ENCODE measurements at places on chromosomes 16 and 17.

- DNase-seq = no peak
These were observed 5.5 kb upstream of the MED11 start for GRCh38 chr17:4725646-4726310.

GRCh38 chr17:14352136-14352535 is 51.3 kb downstream of the HS3ST3B1 start:
- no peak for DNase-seq

DNA sequence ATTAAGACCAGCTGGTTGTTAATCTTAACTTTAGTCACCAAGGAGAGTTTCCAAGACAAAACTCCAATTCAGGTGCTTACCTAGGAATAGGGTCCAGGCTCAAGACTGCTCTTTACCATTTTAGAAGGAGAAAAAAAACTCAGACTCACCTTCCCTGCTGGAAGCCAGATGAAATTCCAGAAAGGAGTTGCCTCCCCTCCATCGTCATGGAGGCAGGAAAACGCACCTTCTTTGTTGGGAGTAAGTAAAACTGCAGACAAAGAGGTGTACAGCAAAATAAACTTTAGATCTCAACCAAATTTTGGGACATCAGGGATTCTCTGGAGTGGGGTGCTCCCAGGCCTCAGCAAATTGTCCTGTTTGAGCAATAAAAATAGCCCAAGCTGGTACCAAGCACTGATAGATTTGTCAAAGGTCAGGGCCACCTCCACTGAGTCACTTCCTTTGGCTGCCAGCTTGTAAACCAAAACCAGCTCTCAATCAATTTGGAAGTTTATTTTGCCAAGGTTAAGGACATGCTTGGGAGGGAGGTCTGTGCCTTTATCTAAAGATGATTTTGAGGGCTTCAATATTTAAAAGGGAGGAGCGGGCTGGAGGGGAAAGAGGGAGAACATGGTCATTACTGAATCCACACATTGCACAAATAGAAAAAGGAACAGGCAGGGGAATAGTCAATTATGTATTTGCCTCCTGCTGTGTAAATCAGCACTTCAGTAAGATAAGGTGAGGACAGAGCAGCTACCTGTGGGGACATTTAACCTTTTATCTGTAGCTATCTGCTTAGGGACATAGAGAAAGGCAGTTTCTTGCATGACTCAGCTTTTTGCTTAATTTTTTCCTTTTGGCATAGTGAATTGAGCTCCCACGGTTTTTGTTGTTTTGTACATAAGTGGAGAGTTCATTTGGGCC is 1.5 kb upstream of the ALDH3A2 start:
- no peak for DNase-seq

GRCh38 chr17:42937712-42938596 is 26.3 kb downstream of the AARSD1 start:
- DNase-seq = peak; percentile 14

- no peak for DNase-seq
These were observed 17.2 kb downstream of the MRC2 start for GRCh38 chr17:62644487-62645173.

- DNase-seq = no peak
These were observed 751 bp downstream of the DCAF7 start for GRCh38 chr17:63550817-63551639.

GRCh38 chr16:85146922-85147651 is 34.8 kb upstream of the CIBAR2 start:
- no peak for DNase-seq

- no peak for DNase-seq
These were observed 93.8 kb downstream of the CDC27 start for GRCh38 chr17:47095268-47095667.

- DNase-seq = peak; percentile 98
These were observed 34.7 kb upstream of the VPS4A start for GRCh38 chr16:69276148-69277115.

GRCh38 chr17:68196394-68197090 is 51.3 kb upstream of the AMZ2 start:
- no peak for DNase-seq

DNA sequence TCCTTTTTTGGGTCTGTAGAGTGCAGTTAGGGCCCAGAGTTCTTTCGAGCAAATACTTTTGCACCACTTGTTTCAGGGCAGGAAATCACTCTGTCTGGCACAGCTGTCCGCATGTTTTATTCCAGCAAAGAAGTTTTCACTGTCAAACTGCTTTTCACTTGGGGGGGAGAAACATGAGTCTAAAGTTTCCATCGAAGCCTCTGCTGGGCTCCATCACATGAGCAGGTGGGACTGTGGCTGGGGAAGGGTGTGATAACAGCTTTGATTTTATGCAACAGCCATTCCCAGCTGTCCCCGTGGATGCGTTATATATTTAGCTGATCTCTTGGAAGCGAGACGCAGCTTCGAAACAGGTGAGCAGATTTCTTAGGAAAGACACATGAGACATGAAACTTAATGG is 288.6 kb downstream of the SNX29 start:
- DNase-seq = no peak

DNA sequence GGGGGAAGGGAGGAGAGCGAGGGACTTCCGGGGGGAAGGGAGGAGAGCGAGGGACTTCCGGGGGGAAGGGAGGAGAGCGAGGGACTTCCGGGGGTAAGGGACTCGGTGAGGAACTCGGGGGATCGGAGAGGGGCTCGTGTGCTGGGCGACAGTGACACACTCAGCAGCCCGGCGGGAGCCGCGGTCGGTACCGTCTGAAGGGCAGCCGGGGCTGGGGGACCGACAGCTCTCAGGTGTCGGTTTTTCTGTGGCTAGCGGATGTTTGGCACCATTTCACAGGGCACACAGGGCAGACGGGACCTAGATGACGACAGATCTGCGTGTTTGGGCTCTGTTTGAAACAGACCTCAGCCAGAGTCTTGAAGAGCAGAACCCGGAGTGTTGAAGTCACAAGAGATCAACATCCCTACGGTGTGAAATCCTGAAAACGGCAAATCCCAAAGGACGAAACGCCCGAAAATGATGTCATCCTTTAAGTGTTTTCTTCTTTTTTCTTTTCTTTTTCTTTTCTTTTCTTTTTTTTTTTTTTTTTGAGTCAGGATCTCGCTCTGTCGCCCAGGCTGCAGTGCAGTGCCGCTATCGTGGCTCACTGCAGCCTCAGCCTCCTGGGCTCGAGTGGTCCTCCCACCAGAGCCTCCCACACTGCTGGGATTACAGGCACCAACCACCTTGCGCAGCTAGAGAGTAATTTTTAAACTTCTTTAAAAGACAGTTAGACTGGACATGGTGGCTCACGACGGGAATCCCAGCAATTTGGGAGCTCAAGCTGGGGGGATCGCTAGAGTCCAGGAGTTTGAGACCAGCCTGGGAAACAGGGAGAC is 23.9 kb downstream of the ZNF778 start:
- DNase-seq = peak; percentile 46

DNA sequence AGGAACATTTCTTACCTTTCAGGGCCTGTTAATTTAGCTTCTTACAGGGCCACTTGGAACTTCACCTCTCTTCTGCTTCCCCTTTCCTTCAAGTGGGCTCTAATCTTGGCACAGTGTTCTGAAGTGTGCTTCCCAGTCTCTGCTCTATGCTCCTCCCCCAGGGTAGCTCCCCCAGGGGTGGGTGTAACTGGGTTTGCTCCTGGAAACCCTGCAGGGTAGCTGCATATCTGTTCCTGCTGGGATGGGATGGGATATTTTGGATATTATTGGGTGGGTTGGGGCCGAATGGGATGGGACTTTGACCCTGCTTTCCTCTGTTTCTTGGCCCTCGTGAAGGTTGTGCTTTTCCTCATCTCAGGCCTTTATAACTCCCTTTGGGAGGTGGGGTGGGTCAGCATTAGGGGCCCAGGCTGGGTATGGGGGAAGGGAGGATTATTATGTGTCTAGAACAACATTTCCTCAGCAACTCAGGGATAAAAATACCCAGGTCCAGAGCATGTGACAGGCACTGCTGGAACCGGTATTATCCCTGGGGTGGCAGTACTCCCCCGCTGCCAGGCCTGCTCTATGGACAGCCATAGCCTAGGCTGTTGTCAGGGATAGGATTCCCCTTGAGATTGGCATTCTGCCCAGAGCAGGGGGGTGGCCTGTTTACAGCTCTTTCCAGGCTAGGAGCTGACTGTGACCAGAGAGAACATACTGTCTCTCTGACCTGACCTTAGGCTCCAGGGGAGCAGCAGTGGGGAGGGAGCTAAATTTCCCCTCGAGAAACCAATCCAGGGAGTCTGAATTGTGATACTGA is 5.0 kb downstream of the NFE2L1 start:
- DNase-seq = no peak

GRCh38 chr17:65182233-65182632 is 45.1 kb downstream of the RGS9 start:
- no peak for DNase-seq

DNA sequence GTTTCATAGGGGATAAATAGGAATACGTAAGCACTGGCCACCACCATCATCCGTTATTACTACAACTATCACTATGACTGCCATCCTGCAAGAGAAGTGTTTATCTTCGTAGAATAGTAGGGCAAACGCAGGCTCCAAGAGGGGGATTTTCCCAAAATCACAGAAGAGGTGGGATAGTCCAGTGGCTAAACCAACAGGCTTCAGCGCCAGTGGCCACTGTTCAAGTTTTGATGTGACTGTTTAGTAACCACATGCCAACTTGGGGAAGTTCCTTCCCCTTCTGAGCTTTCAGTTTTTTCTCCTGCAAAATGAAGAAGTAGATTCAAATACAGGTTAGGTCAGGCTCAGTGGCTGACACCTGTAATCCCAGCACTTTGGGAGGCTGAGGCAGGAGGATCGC is 60.7 kb upstream of the GRIN2A start:
- no peak for DNase-seq

GRCh38 chr17:17680477-17681186 is 626 bp upstream of the RAI1 start:
- no peak for DNase-seq

GRCh38 chr17:46773221-46773605 is 45.3 kb downstream of the WNT3 start:
- no peak for DNase-seq

DNA sequence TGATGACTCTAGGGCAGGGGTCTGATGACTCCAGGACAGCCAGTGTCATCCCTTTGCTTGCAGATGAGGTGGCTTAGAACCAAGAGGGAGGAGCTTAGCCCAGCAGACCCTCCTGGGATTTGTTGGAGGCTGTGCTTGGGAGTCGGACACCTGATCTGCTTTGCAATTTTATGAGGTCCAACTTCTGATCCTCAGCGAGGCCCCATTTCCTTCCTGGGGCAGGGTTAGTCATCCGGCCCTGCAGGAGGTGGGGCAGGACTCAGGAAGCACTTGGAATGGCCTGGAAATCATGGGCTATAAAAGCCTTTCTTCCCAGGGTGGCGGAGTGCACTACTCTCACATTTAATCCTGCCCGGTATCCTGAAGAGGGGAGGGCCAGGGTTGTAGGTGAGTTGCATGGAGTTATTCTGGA is 168.5 kb downstream of the MSI2 start:
- no peak for DNase-seq

DNA sequence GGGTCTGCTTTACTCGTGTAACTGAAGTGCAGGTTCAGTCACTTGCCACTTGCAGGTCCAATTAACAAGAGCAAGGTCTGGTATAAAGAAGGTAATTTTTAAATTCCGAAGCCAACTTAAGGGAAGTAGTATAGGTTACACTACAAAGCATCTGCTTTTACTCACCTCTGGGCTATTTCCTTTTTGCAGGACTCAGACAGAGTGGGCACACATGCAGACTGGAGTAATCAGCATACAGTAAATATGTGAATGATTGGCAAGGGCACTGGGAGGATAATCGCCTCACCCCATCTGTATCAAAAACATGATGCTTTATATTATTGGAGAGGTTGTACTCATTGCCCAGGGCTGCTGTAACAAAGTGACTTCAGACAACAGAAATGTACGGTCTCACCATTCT is 160.1 kb upstream of the CDH5 start:
- no peak for DNase-seq

- DNase-seq = no peak
These were observed 63.4 kb downstream of the ANKRD11 start for GRCh38 chr16:89426736-89427530.

GRCh38 chr17:8002721-8003593 is 542 bp downstream of the GUCY2D start:
- DNase-seq = no peak

- no peak for DNase-seq
These were observed 288 bp downstream of the ANKRD40CL start for GRCh38 chr17:50767030-50767429.

DNA sequence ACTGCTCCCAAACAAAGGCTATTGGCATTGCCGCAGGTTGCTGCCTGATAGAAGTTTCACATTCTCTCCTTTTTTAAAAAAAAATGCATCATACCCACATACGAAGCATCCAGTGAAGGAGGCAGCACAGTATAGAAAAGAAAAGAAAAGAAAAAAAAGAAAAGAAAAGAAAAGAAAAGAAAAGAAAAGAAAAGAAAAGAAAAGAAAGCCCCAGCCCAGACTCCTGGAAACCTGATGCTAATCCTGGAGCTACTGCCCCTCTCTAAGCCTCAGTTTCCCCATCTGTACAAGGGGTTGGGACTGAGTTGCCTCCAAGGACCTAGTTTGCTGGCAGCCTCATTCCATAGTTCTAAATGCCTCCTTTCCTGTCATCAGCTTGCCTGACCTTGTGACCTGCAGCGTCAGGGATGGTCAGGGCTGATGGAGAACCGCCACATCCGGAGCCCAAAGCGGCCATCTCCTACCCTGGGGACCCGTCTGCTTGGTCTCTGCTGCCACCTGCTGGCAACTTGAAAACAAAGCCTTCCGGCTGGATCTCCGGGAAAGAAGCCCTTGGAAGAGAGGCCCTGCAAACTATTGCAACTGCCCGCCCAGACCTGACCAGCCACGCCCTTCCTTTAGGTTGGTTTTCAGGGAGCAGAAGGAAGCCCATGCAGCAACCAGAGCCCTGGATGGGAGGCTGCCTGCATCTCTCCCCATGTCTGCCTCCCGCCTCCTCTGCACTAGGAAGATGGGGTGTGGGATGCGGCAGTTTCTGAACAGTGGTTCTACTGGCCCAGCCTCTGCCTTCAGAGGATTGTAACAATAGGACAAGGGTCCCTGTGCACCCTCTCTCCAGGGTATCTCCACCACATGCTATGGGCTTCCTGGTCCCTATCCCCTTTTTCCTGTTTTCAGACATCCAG is 13.0 kb downstream of the AIPL1 start:
- DNase-seq = peak; percentile 26

DNA sequence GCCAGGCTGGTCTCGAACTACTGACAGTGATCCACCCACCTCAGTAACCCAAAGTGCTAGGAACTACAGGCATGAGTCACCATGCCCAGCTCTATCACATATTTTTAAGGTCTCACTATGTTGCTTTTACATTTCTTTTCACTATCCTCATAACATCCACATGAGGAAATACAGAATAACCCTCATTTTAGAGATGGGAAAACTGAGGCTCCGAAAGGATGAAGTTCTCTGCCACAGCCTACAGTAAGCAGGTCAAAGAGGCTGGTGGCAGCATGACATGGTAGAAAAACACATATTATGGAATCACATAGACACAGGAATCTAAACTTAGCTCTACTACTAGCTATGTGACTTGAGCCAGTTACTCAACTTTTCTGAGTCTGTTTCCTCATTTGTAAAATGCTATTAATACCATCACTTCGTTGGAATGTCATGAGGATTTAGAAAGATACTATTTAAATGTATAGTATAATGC is 32.2 kb downstream of the APPBP2 start:
- DNase-seq = peak; percentile 3
